ENCODE measurements at places on chromosomes 4 and X.

- DNase-seq = peak; percentile 27
These were observed 6.4 kb downstream of the TCEAL8 start for GRCh38 chrX:103248553-103248952.

- no peak for DNase-seq
These were observed 87.8 kb downstream of the PPA2 start for GRCh38 chr4:105386012-105386411.

DNA sequence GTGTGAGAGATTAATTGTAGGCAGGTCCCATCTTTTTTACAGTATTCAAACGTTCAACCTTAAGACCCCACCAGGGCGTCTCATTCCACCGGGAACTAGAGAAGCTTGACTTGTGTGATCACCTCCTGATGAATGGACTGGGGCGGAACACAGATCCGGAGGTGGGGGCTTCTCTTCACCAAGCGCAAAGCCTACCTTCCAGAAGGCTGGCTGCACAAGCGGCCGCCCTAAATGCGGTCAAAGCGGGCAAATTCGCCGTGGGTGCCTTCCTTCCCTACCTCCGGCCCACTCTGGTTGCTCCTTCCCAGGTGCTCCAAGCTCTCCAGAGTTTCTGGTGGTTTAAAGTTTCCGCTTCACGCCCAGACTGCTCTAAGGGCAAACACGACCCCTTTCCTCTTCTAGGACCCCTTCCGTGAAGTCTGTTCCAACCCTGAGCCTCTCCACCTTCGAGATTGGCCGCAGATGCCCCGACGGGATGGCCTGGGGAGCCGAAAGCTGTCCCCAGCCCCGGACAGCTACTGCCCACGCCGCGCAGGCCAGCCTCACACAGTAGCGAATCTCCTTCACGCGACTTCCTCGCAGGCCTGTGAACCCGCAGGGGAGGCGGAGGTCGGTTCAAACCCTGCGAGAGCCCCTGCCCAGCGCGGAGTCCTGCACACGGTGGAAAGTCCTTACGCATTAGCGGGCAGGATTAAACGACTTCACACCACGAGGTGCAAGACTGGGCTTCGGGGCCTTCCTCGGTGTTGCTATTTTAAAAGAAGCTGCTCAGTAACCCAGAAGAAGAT is 1.6 kb upstream of the WWC2 start:
- peak; percentile 8 for DNase-seq

GRCh38 chr4:110798687-110799086 is 175.8 kb upstream of the PITX2 start:
- no peak for DNase-seq

GRCh38 chrX:25356456-25356855 is 340.7 kb upstream of the ARX start:
- DNase-seq = no peak

- DNase-seq = no peak
These were observed 123.0 kb upstream of the MAGEB16 start for GRCh38 chrX:35675151-35675550.

- no peak for DNase-seq
These were observed 47.9 kb downstream of the COX18 start for GRCh38 chr4:73021634-73022033.

DNA sequence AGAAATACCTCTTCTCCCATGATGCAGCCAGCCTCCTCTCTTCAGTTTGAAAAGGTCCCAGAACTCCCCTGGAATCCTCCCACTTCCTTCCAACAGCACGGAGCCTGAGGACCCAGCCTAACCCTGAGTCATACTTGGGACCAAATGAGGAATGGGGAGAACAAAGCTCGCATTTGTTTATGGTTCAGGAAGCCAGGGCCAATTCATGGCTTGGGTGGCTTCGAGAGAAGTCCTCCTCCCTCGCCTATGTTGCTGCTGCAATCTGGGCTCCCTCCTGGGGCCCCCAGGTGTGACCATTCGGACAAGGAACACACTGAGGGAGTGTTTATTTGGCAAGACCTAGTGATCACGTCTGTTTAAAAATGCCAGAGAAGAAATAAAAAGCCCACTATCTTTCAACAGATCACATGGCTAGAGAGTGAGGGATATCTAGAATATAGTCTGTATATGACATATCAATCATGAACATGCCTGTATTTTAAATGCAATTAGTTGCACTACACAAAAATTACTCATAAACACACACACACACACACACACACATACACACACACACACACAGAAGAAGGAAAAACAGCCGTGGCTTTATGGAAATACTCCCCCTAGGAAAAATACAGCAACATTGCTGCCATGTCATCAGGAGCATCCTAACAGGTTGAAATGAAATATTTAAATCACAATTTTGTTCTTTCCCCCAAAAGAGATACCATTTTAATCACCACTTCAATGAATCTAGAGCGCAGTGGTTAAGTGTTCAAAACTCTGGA is 155.7 kb upstream of the MAP3K15 start:
- DNase-seq = no peak

DNA sequence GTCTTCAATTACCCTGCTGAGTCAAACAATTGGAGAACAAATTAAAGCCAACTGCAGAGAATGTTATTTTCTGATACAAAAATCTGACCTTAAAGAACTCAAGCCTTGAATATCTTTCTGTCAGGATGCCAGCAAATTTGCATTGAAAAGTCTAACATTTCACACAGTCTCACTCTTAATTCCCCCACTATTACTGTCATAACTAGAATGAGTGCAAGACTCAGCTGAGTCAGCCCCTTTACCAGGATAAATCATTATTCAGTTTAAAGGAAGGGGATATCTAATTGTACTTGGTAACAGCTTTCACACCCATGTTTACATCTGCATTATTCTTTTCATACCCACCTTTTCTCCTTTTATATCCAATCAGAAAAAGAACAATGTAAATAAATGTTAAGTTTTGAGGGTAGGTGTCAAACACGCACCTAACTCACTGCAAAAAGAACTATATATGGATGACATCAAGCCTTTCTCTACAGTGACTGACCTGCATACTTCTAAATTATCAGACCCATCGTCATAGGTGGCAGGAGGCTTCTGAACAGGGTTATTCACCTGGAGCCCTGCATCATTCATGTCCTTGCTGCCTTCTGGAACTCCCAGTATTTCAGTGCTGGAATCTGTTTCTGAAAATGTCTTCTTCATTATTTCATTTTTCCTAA is 117.4 kb downstream of the TMA16 start:
- no peak for DNase-seq

GRCh38 chr4:115090483-115091075 is 22.8 kb downstream of the NDST4 start:
- no peak for DNase-seq

GRCh38 chr4:1212546-1213335 is 36.2 kb downstream of the CTBP1 start:
- no peak for DNase-seq

DNA sequence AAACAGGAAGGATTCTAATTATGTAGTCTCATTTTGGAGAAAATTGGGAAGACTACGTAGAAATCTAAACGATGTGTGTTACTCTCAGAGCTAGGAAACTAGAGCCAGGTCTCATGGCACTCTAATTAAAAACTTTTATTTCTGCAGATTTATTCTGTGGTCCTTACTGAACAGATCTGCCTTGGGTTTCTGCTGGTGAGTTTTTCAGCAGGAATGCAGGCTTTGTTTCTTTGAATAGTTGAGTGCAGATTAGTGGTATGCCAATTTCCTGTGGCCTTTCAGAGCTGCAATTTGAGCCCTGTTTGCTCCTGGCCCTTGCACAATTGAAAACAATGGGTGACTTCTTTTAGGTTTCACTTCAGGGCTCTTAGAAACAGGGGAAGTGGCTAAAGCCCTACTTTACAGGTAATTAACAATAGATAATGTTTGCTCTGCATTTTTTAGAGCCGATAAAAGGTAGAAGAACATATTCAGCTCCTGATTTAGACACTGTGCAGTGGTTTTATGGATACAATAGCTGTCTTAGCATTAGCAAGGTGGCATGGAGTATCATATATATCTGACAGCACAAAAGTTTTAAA is 21.8 kb downstream of the SPRY1 start:
- no peak for DNase-seq

GRCh38 chr4:57911203-57911602 is 801.0 kb upstream of the IGFBP7 start:
- DNase-seq = no peak

DNA sequence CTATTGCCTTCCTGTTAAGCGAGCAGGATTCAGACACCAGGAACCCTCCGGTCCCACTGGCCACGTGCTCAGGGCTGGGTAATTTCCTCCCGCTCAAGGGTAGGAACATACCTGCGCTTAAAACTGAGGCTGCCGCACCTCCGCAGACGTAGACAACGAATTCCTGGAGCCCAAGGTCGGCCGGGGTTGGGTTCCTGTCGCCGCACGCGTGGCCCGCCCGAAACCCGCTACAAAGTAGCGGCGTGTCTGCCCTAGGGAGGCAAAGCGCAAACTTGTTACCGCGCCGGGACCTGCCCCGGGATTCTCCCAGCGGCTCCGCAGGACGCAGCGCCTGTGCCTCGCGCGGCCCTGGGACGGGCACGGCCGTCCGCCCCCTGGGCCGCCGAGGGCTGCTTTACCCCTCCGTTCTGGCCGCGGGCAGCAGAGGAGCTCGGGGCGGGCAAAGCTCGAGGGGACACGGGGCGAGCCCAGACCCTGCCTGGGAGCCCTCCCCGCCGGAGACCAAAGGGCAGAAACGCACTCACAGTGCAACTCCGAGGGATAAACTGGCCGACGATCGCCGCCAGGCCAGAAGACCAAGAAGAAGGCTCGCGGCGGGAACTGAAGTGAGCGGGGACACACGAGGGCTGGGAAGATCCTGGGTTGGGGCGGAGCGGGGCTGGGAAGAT is at the start of gene ERVMER34-1:
Gene ERVMER34-1, minus strand, starts transcription at position 607 of the 668 bp plus-strand sequence. CDS start 5,905 bp downstream, outside the sequence.
- no peak for DNase-seq

DNA sequence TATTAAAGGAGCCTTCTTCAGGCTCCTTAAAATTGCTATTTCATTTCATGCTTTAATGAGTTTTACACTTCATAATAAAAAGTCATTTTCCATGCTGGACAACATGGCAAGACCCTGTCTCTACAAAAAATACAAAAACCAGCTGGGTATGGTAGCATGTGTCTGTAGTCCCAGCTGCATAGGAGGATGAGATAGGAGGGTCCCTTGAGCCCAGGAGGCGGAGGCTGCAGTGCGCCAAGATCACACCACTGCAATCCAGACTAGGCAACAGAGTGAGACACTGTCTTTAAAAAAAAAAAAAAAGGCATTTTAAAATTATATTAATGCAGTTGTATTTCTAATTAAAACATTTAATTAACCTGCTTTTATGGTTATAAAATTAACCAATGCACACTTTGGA is 49.2 kb downstream of the PDS5A start:
- DNase-seq = no peak

DNA sequence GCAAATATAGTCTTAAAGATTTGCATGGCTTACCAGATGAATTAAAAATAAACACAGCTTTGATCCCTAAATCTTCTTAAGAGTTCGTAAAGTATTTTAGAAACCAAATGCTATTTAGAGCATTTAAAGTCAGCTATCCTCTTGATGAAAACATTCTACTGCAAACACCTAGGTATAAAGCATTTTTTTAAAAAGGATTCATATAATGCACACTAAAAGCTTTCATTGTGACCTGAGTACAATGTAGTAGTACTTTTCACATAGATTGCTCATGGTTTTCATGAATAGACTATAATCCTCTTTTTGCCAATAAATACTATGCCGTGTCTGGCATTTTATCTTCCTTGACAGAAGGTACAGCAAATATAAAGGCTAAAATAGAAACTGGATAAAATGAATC is 805.1 kb upstream of the INTU start:
- DNase-seq = no peak

DNA sequence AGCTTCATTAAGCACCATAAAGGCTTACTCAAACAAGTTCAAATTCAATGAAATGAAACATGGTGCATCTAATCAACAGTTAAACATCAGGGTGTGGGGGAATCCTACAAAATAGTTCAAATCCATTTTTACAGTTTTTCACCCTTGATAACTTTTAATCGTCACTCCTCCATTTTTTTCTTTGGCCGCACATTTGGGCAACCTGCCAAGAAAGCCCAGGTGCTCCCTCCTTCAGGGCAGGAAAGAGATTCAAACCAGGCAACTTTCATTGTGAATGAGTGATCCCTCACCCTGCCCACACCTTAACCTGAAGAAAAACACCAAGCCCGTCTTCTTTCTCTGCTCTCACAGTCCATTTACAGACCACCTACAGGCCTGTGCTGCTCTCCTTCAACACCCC is 24.9 kb downstream of the TRIM61 start:
- no peak for DNase-seq

GRCh38 chr4:95522682-95523530 is 25.9 kb downstream of the UNC5C start:
- DNase-seq = no peak

- no peak for DNase-seq
These were observed 158.3 kb downstream of the PALLD start for GRCh38 chr4:168655182-168655581.

DNA sequence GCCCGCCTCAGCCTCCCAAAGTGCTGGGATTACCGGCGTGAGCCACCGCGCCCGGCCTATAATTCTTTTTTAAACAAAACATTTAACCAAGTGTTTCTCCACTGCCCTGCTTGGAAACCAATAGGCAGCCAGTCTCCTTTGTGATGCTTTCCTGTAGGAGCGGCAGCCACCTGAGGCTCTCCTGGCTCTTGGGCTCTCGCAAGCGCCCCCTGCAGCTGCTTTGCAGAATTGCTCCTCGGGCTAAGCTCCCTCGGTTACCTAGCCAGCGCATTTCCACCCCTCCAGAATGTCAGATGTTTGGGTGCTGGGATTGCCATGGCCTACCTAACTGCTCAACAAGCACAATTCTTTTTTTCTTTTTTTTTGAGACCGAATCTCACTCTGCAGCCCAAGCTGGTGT is 7.7 kb downstream of the S100P start:
- DNase-seq = peak; percentile 18

DNA sequence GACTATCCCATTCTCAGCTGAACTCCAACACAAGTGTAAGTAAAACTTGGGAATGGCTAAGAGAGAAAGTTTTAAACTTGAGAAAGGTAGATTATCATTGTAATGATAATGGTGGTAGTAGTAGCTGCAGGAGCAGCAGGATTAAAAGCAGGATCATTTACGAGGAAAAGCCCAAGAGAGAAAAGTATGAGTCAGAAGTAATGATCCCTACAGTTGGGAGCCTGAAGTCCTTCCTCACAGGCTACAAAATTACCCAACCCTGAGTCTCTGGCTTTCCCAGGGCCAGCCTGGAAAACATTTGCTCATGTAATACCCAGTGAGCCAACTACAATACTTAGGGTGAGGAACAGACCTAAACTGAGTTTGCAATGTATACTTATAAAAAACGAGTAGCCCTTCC is 4.4 kb upstream of the PRDM8 start:
- no peak for DNase-seq
